D341Med (cell line): ENCODE measurements at places on chromosomes 4 and X.

GRCh38 chr4:147793569-147794313 is 61.9 kb downstream of the ARHGAP10 start:
- no peak for DNase-seq

DNA sequence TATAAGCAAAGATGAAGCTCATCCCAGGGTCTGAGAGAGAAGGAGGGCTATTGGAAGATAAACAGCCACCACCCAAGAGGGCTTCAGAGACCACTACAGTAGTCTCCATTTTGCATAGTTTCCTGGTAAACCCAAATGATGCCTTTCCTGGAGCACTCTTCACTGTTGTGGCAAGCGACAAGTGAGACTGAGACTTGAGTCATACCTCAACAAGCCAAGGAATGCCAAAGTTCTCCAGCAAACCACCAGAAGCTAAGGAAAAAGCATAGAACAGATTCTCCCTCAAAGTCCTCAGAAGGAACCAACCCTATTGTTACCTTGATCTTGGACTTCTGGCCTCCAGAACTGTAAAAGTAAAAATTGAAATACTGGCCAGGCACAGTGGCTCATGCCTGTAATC is 65.9 kb downstream of the LARP7 start:
- no peak for DNase-seq

DNA sequence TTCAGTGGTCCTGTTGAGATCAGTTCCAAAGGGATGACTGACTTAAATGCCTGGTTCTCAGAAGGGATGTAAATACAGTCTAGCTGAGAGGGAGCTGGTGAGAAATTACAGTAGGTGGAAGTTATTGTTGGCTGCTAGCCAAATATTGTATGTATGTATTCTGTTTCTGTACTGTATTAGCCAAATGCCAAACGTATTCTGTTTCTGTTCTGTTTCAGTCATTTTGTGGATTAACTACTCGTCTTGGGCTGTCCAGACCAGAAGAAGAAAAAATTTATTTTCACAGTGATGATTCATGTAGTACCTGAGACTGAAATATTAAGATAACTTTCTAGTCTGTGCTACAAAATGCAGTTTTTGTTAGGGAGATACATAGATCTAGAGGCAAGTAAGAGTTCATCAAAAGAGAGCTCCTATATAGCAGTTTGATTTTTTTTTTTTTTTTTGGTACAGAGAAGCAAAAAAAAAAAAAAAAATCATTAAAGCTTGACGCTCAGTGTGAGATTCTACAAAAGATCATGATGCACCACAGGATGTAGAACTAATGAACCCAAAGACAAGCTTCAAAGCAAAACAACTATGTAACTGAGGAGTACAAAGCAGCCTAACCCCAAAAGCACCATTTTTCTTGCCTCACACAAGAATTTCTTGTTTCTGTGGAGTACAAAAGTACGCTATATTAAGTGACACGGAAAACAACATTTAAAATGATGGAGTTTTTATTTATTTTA is 54.8 kb downstream of the CASP6 start:
- no peak for DNase-seq

DNA sequence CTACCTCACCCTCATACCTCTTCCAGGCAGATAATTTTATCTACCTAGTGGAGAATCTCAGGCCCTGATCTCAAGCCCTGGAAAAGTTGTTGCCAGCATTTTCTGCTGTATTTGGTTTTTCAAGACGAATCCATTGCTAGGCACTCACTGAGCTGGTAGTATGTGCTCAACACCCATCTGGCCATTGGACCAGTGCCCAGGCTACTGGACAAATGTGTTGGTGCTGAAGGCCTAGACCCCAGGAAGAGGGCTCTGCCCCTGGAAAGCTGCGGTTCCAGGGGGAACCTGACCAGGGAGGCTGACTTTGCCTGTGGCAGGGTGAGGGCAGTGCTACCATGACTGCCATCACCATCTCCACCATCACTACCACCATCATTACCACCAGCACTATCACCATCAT is 72.4 kb downstream of the PSAPL1 start:
- no peak for DNase-seq

DNA sequence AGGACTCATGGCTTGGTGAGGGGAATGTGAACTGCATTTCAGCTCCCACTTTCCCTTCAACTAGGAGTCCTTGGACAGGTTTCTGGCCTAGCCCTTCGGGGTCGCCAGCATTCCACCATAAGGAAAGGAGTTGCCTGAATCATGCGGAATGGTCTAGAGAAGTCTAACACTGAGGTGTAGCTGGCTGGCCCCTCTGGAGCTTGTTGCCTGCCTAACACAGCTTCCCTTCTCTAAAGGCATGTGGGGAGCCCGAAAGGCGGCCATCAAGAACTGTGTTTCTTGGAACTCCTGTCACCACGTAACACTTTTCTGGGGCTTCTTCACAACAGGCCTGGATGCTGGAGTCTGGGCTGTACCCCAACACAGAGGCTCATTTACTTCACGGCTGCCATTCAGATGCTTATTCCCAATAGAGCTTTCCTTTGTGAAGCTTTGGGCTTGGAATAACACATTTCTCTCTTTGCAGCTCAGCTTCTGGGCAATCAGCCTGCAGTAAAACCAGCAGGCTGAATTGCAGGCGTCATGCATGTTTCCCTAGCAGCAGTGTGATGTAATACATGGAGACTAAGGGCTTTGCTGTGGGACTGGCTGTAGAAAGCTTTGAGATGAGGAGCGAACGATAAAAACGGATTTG is 5.4 kb downstream of the GABRQ start:
- DNase-seq = no peak

DNA sequence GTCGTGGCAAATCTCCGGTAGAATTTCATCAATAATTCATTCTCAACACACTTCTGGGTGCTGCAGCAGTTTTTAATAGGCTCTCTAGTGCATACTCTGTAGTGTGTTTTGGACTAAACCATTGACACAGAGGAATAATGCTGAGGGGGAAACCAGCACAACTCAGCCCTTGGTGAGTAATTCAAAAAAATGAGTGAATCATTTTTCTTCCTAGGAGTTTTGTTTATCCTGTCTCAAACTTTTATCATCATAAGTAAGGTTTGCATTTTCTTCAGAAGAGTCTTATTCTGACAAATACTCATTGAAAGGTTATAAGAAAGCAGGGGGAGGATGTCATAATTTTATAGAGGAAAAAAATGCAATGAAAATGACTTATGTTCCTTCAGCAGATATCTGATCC is 2542.7 kb downstream of the PCDH7 start:
- no peak for DNase-seq

DNA sequence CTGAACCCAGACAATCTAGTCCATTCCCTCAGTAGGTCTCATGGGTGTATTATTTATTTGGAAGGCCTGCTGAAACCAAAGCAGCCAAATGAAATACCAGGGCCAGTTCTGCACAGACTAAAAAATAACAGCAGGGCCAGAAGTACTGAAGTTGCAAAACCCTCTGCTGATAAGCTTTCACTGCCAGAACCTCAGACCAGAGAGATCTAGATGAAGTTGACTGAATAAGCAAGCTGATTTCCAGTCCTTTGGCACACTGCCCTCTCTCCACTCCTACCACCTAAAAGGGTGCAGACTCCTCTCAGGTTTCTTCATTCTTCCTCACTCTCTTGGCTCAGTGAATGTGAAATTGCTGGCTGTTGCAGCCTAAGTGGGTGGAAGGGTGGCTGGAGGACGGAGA is 276.7 kb upstream of the KLF3 start:
- no peak for DNase-seq

DNA sequence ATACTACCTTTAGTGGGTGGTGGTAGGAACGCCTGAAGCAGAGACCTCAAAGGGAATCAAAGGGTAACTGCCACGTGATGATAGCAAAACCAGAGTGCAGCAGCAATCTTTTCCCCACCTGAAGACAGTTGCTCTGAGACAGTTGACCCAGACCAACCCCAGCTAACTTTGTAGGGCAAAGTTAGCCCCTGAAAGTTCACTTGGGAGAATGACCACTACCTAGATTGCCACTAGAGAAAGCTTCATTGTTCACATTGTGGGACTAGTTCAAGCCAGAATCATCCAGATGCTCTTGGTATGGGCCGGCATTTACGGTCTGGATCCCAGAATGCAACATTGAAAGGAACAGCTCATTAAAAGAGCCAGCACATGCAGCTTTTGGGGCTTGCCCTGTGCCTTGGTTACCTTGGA is 4.1 kb downstream of the SEPTIN6 start:
- DNase-seq = no peak

DNA sequence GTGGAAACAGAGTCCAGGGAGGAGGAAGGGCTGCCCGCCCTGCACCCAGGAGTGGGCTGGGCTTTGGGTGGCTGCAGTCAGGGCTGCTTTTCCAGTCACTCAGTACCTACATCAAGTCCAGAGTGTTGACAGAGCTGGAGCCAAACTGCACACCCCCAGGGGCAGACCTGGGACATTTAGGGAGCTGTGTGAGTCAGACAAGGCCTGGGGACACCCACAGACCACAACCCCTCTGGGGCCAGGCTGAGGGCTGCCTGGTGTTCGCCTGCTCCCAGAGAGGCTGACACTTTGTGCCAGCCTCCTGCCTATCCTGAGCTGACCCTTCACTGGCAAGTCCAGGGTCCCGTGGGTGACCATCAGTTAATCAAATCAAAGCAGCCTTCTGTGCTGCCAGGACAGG is 240.0 kb downstream of the BCOR start:
- no peak for DNase-seq

GRCh38 chr4:84151574-84151973 is 347.5 kb downstream of the NKX6-1 start:
- peak; percentile 55 for DNase-seq

DNA sequence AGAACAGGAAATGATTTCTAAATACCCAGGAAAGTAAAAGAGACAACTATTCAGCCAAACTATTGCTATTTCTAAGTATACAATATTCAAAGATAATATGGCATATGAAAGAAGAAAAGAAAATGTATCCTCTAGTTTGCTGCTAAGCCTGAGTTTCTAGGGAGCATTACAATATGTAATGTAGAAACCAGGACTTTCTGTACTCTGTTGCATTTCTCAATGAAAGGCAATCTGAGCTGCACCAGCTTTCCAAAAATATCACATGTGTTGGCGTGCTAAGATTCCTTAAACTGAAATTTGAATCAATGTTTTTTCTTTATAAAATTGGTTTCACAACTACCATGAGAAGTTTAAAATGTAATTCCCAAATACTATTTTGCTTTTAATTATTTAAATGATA is 129.6 kb downstream of the ANK2 start:
- DNase-seq = no peak

DNA sequence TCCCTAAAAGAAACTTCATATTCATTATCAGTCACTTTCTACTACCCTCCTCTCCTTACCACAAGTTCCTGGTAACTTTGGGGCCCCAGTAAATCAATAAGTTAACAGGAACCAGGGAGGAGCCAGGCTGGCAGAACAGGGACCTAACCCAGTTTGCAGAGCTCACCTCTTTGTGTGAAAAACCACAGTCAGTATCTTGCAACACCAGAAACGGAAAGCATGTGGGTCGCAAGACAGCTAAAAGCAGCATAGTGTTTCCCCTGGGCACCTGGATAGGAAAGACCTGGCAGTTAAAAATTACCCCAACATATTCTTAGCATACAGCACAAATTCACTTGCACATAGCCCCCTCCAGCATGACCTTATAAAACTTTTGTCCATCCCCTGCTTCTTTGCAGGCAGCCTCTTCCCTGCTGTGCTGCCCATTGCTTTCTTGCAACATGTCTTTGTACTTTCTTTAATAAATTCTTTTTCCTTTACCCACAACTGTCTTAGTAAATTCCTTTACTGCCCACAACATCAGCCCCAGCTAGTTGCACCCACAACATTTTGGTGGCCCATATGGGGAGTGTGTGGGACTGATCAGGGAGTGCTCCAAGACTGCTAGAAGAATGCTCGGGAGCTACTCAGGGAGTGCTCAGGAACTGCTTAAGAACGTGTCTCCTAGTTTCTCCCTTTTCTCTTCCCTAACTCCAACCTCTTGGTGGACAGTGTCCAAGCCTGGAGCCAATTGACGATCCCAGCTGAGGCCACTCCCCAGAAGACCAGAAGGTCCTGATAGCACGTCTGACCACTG is 83.4 kb downstream of the MSN start:
- DNase-seq = no peak

DNA sequence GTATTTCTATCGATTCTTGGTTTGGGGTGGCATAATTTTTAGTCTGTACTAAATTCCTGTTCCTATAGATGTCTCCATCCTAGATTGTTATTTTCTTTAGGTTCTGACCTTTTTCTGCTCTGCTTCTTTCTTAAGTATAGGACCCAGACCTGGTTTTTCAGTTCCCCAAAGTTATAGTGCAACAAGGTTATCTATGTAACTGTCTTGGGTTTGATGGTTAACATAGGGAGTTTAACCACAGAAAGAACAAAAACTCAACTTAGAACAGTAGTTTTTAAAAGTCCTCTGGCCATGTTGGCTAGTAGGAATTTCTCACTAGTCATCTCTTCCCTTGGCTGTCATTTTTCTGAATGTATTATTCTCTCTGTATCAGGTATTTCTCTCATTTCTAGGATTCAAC is 38.8 kb upstream of the MAD2L1 start:
- no peak for DNase-seq

DNA sequence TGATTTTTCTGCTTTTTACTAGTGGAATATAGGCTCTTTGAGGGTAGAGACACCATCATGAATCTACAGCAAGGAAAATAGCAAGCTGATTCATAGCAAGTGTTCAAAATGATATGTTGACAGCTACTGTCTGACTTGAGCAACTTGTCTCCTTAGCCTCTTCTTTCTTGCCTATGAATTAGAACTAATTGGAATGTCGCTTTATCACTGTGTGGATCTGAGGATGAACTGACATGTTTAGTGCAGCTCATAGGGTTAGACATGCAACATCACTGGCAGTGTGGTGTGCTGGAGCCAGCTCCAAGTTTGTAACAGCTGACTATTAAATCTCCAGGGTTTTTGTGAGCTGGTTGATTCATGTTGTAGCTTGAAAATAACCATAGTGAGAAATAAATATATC is 1068.4 kb downstream of the PCDH18 start:
- no peak for DNase-seq

- no peak for DNase-seq
Observed at GRCh38 chr4:86452422-86452891, 92.6 kb upstream of the MAPK10 start.

- DNase-seq = no peak
Observed at GRCh38 chr4:185016101-185016940, 2.0 kb upstream of the HELT start.
